Stimulated activated CD4-positive, alpha-beta T cell treated with anti-CD3 and anti-CD28 coated beads, TNF-alpha, amount 100 ng/mL, for 4 hours (primary cell): ENCODE measurements at places on chromosomes 2 and 18.

DNA sequence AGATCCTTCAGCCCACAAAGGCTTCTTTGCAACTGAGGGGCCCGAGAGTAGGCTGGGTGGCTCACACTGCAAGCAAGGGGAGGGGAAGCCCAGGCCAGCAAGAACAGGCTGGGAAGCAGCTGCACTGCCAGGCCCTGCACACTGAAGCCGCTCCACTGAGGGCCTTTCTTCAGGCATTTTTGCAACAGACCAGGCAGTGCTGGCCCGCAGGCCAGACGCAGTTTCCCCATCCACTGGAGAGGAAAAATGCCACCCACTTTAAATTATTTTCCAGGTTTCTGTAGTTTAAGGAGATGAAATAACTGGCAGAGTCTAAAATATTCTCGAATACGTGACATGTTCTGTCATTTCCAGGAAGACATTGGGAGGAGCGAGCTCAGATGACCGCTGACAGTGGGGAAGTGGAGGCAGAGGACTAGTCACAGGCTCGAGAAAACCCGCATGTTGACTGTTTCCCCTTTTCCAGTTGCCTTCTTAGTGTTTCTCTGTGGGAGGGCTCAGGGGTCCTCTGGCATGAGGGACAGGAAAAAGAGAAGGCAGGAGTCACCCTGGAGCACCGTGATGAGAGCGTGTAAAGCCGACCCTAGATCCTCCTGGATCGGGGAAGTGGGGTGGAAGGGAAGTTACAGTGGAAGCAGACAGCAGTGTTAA is 53.3 kb upstream of the B3GNT7 start:
- DNase-seq, result no peak

GRCh38 chr18:9779630-9780029 is 71.5 kb downstream of the RAB31 start:
- no peak for DNase-seq

DNA sequence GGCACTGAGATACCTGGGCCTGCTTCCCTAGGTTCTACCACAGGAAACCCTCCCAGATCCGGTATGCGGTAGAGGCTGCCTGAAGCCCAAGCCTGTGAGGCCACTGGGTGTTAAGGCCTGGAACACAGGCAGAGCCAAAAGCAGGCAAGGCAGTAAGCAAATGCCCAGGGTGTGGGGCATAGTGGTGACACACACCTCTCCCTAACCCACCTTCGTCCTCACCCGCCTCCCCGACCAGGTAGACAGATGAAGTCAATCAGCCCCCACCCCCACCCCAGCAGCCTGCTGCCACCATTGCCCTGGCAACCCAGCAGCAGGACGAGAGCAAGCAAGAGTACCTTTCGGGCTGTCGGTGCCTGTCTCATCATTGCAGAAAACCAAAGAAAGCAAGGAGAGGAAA is 6.1 kb downstream of the DCTN1 start:
- DNase-seq, result no peak

GRCh38 chr2:198405311-198405710 is 600.9 kb downstream of the PLCL1 start:
- no peak for DNase-seq

GRCh38 chr2:207502577-207503198 is 27.1 kb upstream of the CREB1 start:
- DNase-seq, result no peak
